Glutamatergic neuron (in vitro differentiated cells): ENCODE measurements at places on chromosomes 1 and 21.

GRCh38 chr1:235673981-235674380, 24.4 kb upstream of the GNG4 start:
- H3K4me3 ChIP-seq = no peak overlapping the region
- H3K36me3 ChIP-seq = peaks cover 65% of the 10 kb centered on the region
- H3K27me3 ChIP-seq = peaks cover 2% of the 10 kb centered on the region
- no peak overlapping the region for H3K27ac ChIP-seq
- H3K4me1 ChIP-seq = no peaks in the 10 kb centered on the region

DNA sequence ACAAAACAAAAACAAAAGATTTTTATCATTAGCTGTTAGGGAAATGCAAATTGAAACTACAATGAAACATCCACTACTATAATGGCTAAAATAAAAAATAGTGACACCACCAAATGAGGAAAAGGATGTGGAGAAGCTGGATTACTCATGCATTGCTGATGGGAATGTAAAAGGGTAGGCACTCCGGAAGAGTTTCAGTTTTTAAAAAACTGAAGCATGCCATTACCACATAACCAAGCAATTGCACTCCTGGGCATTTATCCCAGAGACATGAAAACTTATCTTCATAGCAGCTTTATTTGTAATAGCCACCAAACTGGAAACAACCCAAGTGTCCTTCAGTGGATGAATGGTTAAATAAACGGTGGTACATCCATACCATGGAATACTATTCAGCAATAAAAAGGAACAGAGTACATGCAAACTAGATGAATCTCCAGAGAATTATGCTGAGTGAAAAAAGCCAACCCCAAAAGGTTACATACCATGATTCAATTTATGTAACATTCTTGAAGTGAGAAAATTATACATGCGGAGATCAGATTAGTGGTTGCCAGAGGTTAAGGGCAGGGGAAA, 14.5 kb upstream of the CFAP298 start:
- peaks cover under 1% of the 10 kb centered on the region for H3K27me3 ChIP-seq
- H3K36me3 ChIP-seq = no peaks in the 10 kb centered on the region

DNA sequence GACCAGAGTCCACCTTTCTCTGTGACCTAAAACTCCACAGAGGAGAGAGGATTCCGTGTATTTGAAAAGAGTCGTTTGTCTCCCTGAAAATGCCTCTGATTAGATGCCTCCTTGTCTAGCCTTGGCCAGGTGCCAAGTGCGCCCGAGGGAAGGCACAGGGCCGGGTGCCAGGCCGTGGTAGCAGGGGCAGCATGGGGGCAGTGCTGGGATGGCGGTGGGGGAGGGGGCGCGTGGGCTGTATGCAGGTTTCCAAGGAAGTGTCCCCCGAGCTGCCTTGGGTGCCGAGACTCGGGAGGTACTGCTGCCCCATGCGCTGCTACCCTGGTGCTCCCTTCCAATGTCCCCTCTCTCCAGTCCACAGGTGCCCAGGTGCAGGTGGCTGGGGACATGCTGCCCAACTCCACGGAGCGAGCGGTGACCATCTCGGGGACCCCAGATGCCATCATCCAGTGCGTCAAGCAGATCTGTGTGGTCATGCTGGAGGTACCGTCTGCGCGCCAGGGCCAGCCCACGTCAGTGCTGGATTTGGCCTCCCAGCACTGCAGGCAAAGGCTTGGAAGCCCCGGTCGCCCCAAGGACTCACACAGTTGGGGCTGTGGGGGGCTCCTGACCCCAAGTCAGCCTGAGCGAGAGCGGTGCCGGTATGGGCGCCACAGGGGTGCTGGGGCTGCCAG, 70.9 kb upstream of the COL6A1 start:
- no peak overlapping the region for H3K4me3 ChIP-seq
- peaks cover 16% of the 10 kb centered on the region for H3K27me3 ChIP-seq
- no peak overlapping the region for H3K27ac ChIP-seq
- peaks cover 5% of the 10 kb centered on the region for H3K36me3 ChIP-seq
- DNase-seq = no peak

DNA sequence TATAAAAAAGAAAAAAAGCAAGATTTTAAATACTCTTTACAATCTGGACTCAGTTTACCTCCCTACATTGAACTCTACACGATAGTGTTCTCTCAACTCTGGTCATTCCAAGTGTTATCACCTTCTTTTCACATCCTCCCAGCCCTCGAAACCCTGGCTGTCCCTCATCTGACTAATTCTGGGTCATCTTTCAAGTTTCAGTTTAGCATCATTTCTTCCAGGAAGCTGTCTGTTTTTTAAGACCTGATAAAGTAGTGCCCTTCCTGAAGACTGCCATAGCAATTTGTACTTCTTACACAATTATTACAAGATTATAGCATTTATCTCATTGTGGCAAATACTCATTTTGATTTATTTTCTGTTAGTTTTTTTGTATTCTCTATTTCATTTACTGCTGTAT, 1.2 kb downstream of the ALG14 start:
- peaks cover 3% of the 10 kb centered on the region for H3K27me3 ChIP-seq
- no peaks in the 10 kb centered on the region for H3K36me3 ChIP-seq
- peaks cover 2% of the 10 kb centered on the region for H3K4me1 ChIP-seq
- no peak overlapping the region for H3K27ac ChIP-seq
- no peak for DNase-seq

- H3K27me3 ChIP-seq = peaks cover 9% of the 10 kb centered on the region
- H3K4me3 ChIP-seq = no peak overlapping the region
- DNase-seq = no peak
- H3K36me3 ChIP-seq = peaks cover 5% of the 10 kb centered on the region
- peaks cover 15% of the 10 kb centered on the region for H3K4me1 ChIP-seq
Measured at GRCh38 chr1:55217226-55217986, 2.2 kb upstream of the USP24 start.

DNA sequence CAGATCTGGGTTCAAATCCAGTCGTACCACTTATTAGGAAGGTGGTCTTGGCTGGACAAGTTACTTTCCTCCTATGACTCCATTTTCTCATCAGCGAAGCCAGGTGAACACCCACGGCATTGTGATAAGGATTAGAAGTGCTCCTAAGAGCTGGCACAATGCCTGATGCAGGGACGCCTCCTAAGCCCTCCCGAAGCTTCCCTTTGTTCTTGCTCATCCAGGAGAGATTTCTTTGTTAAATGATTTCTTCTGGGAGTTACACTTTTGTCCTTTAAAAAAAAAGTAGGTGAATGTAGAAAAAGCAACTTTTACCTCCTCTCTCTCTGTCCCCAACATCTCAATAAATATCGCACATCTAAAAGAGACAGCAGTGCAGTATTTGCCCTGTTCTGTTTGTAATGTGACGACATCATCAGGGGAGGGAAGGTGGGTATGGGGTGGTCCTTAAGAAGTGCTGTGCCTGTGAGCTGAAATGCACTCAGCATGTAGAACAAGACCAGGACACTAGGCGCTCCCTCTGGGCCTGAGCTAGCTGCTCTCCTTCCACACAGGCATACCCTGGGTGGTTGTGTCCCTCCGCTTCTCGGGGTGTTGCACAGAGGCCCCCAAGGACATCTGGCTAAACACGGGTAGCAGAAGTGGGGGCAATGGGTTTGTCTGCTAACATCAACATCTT, 43.9 kb downstream of the SUSD4 start:
- no peak for DNase-seq
- peaks cover 4% of the 10 kb centered on the region for H3K27me3 ChIP-seq
- H3K4me3 ChIP-seq = no peak overlapping the region
- H3K27ac ChIP-seq = no peak overlapping the region
- peaks cover 5% of the 10 kb centered on the region for H3K36me3 ChIP-seq
